Stimulated activated CD4-positive, alpha-beta T cell treated with anti-CD3 and anti-CD28 coated beads, Interleukin-4, amount 100 ng/mL, for 4 hours (primary cell): ENCODE measurements at places on chromosomes 6 and 20.

DNA sequence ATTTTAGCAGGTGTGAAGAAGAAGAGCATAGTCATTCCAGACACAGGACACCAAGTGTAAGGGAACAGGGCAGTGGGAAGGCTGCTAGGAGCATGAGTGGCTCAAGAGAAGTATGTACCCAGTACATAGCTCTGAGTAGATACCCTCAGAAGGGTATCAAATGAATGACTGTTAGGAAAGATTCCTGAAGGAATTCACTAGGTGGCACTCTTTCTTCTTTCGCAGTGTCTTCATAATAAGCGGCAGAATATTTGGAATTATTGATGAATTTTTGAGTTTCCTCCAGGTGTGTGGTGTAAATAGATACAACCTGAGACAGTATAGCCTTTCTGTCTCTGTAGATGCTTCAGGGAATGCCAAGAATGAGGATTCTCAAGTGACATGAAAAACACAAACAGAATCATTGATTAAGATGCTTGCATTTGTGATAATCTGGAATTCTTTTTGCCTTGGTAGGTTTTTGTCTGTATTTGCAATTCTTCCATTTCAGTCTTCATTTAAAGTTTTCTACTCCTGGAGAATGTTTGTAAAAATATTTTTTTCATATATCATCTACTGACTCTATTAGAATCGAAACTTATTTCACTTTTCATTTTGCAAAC is 264.3 kb upstream of the RIMS1 start:
- DNase-seq, result no peak

- peak; percentile 7 for DNase-seq
Observed at GRCh38 chr6:83193747-83194566, 800 bp downstream of the RWDD2A start.

DNA sequence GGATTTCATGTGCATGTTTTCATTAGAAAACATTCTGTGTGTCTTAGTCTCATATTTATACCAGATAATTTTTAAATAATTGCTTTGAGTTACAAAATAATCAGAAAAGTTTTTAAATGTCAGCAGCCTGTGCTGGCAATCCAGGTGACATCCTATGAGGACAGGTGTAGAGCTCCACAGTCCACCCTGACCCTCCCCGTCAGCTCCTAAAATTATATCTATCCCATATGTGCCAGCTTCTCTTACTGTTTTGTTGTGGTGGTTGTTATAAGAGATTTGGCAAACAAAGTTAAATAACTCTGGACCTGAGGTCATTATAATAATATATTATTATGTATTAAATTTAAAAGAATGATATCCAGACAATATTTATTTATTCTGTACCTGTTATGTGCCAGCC is 253.2 kb upstream of the PLN start:
- DNase-seq, result no peak

GRCh38 chr20:57900226-57900905 is 190.6 kb upstream of the PMEPA1 start:
- DNase-seq, result no peak

- DNase-seq, result no peak
Observed at GRCh38 chr6:151452750-151453427, 963 bp upstream of the RMND1 start.

DNA sequence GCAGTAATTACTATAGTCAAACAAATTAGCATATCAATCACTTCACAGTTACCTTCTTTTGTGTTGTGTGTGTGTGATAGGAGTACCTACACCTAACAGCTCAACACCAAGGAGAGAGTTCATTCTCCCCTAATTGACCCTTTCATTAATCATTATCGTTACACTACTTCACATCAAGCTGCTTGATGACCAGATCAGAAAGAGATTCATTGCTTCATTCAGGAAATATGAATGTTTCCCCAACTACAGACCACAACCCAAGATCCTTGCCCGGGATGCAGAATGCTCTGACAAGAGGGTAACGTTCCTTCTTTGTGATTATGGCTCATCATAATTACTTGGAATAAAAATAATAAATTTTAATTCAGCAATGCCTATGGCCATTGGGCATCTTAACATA is 132.7 kb downstream of the PKHD1 start:
- DNase-seq, result no peak

DNA sequence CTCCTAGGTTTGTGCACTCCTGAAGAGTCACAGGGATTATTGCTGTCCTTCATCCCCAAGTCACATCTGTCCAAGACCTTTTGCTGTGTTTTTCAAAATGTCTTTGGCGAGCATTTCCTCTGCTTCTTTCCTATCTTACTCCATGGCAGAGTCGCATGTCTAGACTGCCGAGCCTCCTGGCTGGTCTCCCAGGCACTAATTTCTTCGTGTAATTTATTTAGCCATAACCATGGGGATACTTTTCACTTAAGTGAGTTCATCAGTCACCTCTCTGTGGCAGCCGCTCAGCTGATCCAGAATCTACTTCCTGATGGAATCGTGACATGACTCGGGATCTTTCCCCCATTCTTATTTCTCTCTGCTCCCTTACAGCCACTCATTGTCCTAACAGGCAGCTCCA is 25.8 kb downstream of the ADGRF5 start:
- no peak for DNase-seq

GRCh38 chr6:135191508-135192255 is 10.6 kb downstream of the MYB start:
- DNase-seq, result no peak

- DNase-seq, result no peak
Observed at GRCh38 chr6:10584607-10585006, 63.5 kb downstream of the GCNT2 start.

DNA sequence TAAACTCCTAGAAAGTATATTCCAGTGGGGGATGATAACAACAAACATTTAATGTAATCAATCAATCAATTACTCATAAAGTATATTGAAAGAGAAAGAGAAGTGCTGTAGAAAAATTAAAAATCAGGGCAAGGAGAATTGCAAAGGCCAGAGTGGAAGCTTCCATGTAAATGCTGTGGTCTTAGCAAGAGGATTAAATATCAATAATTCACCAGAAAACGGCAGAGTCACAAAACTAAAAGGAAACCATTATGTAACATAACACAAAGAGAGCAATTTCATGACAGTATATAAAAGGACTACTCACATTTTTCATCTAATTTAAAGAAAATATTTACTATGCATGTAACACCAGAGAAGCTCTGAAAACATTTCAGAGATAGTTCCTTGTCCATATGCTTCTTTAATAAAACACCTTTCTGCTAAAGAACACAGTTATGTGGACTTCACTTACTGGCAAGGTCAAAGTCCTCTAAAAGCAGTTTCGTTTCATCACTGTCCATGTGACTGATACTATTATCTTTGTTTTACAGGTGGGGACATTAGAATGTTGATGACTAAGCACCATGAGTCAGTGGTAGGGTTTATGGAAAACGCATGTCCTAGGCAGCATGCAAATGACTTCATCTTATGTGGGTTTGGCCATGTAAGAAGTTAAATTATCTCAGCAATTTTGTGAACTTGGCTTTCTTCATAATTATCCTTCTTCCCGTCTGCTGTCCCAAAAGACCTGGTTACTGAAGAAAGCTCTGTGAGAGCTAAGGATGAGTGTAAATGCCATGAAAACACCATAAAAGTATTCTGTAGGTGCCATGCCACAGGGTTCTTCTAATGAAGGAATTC is 185.8 kb upstream of the TENT5A start:
- DNase-seq, result no peak

- no peak for DNase-seq
Observed at GRCh38 chr6:154319231-154319858, 37.3 kb downstream of the IPCEF1 start.

GRCh38 chr6:138498629-138499302 is 528 bp downstream of the NHSL1 start:
- no peak for DNase-seq

DNA sequence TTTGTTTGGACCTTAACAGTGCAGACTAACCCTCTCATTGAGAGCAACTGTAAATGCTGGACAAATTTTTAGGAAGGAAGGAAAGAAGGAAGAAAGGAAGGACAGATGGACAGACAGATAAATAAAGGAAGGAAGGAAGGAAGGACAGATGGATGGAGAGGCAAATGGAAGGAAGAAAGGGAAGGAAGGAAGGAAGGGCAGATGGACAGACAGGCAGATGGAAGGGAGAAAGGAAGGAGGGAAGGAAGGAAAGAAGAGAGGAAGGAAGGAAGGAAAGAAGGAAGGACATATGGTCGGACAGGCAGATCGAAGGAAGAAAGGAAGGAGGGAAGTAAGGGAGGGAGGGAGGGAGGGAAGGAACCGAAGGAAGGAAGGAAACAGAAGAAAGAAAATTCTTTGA is 388.5 kb upstream of the CDH4 start:
- no peak for DNase-seq

DNA sequence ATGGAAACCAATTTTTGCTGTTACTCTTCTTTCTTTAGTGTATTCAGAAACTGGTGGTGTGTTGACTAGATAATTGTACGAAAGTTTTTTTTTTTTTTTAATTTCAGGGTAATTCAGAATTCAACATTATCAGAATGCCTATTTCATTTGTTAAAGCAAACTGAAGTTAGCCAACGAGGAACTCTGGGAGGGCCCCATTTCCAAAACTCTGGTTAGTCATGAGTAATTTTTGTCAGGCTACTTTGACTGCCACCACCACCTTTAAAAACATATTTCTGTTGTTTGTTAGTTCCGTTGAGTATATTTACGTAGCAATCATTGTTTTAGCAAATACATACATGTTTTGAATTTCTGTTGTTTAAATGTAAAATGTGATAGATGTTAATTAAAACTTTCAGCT is 763 bp downstream of the ZKSCAN8 start:
- DNase-seq, result no peak

DNA sequence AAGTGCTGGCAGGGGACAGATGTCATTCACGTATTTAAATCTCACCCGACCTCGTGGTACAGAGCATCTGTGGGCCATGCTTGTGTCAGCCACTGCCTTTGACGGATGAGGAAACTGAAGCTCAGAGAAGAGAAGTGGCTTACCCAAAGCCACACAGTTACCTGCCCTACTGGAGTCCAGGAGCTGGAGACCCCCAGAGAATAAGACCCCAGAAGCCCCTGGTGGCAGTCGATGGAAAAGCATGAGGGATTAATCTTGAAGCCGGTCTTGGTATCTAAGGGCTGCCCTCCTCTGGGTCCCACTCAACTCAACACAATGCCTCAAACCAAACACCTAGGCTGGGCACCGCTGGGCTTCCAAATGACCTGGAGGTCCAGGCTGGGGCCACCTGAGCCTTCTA is 83.1 kb downstream of the GRM4 start:
- DNase-seq, result no peak

- DNase-seq, result no peak
Observed at GRCh38 chr6:144588697-144589325, 303.7 kb downstream of the UTRN start.

GRCh38 chr6:17985934-17986655 is 1.3 kb downstream of the KIF13A start:
- DNase-seq, result no peak

- DNase-seq, result peak; percentile 30
Observed at GRCh38 chr6:98946879-98947410, 801 bp downstream of the FBXL4 start.

DNA sequence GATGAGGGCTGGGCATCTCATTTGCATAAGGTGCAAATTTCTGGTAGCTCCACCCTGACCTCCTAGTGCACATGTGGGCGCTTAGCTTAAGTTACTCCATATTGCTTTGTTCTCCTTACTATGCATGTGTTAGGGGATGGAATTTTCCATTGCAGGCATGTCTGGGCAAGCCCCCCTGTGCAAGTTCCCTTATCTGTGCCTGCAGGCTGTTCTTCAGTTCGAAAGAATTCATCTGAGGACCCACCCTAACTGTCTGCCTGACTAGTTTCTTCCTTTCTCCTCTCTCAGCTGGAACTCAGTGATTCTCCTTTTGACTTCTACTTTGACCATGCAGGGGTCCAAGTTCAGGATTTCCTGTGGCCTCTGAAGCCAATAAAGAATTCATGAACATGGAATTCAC is 30.2 kb downstream of the CCDC170 start:
- DNase-seq, result no peak

- no peak for DNase-seq
Observed at GRCh38 chr20:32523613-32524213, 61.4 kb downstream of the NOL4L start.

- DNase-seq, result no peak
Observed at GRCh38 chr20:42968746-42969145, 221.0 kb downstream of the PTPRT start.

DNA sequence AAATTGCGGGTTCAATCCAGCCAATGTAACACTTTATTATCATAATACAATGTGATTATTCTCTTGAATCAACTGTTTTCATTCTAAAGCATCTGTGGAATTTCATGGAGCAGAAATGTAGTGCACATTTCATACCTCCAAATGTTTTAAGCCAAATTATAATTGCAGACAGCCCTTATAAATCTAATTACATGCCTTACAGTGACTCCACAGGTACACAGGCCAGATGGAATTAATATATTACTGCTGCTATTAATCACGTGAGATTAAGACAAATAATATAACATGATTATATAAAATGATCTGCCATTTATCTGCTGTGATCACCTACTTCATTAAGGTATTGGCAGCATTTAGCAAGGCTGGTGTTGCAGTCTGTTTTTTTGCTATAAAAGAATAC is 9.7 kb upstream of the ECI2 start:
- DNase-seq, result no peak

DNA sequence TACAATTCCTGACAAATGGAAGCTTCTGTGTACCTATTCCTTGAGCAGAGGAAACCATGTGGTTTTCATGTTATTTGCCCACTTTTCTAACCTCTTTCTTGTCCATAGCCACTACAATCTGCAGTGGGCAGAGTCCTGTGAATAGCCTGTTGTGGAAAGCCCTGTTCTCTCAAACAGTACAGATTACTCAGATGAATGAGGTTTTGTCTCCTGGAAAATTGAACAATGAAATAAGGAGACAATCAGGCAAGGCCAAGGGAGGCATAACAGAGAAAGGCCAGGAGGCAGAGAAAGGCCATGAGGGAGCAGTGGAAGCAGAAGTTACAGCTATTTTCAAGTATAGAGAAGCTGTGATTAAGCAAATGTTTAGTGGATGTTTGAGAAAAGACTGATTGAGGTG is 189.3 kb downstream of the GRIK2 start:
- no peak for DNase-seq

- no peak for DNase-seq
Observed at GRCh38 chr6:161830866-161831616, 557.2 kb upstream of the AGPAT4 start.

GRCh38 chr20:1566701-1567100 is 9.2 kb upstream of the SIRPD start:
- DNase-seq, result no peak

GRCh38 chr20:58023781-58024180 is 204.7 kb downstream of the ANKRD60 start:
- DNase-seq, result no peak

GRCh38 chr20:22578221-22579118 is 5.9 kb downstream of the FOXA2 start:
- no peak for DNase-seq

GRCh38 chr6:134830940-134831339 is 119.0 kb downstream of the ALDH8A1 start:
- no peak for DNase-seq

GRCh38 chr6:3707024-3707423 is 44.5 kb downstream of the PXDC1 start:
- no peak for DNase-seq
